ENCODE measurements at places on chromosomes 12 and 14.

DNA sequence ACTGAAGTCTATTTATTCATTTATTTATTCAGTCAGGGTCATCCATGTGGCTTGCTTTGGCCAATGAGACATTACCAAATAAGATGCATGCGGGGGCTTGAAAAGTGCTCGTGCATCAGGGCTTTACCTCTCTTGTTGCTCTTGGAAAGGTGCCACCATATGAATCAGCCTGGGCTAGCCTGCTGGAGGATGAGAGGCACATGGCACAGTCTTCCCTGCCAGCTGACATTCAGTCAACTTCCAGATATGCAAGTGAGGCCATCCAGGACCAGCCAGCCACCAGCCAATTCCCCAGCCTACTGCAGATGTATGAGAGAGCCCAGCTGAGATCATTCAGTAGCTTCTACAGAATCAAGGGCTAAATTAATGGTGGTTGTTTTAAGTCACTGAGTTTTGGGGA is 105.2 kb upstream of the RPH3A start:
- peak; percentile 42 for DNase-seq

DNA sequence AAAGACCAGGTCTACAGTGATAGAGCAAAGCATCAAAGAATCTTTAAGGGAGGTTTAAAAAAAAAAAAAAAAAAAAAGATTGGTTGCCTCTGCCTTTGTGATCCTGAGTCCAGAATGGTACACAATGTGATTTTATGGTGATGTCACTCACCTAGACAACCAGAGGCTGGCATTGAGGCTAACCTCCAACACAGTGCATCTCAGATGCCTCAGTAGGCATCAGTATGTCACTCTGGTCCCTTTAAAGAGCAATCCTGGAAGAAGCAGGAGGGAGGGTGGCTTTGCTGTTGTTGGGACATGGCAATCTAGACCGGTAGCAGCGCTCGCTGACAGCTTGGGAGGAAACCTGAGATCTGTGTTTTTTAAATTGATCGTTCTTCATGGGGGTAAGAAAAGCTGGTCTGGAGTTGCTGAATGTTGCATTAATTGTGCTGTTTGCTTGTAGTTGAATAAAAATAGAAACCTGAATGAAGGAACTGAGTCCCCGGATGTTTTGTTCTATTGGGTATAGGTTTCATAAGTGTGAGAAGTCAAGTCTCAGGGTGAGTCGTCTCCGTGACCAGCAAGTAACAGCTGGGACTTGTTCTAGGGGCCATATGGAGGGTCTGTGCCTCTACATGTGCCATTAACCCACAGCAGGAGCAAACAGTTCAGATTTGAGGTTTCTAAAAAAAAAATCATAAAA is 9.3 kb downstream of the PEBP1 start:
- DNase-seq: no peak

GRCh38 chr14:100328495-100329163 is 5.5 kb downstream of the SLC25A47 start:
- no peak for DNase-seq

GRCh38 chr12:24222968-24223367 is 273.5 kb upstream of the SOX5 start:
- no peak for DNase-seq

GRCh38 chr12:50985322-50985721 is 33.0 kb downstream of the HIGD1C start:
- DNase-seq: peak; percentile 45

GRCh38 chr12:85468356-85469157 is 188.5 kb downstream of the ALX1 start:
- DNase-seq: peak; percentile 64

DNA sequence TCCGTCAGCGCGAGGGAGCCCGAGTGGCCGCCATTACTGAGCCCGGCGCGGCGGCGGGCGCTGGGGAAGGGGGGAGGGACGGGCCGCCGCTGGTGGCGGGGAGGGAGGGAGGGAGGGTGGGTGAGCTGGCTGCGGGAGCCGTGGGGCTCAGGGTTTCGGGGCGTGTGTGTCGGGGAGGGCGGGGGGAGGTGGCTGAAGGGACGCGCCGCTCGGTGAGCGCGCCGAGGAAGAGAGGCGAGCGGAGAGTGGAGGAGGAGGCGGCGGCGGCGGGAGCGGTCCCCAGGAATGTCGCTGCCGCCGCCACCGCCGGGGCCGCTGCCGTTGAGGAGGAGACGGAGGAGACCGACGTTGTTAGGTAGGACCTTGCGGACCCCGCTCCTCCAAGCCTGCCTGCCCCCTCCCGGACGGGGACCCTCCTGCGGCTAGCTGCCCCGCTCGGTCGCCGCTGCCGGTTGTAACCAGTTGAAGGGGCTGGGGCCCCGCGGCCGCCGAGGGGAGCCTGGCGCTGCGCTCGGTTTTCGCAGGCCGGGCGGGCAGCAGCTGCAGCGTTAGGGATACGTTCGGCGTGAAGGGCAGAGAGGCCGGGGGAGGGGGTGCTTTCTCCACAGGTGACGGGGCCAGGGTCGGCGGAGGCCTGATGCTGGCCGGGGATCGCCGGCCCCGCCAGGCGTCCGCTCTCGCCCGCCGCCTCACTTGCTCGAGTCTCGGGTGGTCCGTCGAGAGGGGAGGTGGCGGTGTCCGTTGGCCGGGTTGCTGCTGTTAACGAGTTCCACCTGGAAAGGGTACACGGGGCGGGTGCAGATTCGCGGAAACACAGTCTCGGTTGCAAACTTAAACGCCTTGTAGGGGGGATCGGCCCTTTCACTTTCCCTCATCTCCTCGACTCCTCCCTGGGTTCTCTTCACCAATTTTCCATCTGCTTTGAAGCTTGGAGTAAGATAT is at the start of gene ARHGAP5:
ARHGAP5 (plus strand) TSS at position 224 of the 942 bp plus-strand sequence. CDS start 13,366 bp downstream, outside the sequence.
- DNase-seq: peak; percentile 8

GRCh38 chr14:43361751-43362150 is 1145.3 kb downstream of the FSCB start:
- DNase-seq: no peak

DNA sequence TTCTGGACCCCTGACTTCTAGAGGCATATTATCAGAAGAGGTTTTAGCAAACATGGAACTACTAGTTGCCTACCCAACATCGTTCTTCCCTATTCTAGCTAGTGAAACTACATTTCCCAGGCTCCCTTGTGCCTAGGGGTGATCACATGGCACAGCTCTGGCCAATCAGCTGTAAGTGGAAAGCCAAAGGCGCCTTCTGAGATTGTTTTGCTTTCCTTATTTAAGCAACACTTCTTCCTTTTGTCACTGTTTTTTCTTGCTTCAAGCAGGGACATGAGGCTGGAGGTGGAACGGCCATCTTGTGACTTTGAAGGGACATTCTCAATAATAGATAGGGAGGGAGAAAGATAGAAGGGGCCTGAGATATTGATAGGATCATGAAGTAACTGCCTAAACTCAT is 136.7 kb downstream of the ZNF664 start:
- peak; percentile 58 for DNase-seq

DNA sequence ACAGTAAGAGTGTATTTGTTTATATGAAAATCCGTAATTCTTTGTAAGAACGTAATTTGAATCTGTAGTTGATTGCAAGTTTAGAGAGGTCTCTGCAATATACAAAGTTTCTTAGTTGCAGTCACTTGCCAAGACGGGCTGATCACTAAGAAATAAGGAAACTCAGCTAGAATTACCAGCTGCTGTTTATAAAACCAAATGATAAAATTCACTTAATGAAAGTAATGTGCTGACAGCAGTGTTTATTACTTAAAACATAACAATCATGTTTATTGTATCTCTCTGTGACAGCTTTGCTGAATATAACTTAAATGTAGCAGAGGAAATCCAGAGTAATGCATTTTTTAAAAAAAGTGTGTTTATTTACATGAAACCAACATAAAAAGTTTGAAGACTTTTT is 31.2 kb downstream of the SRGAP1 start:
- no peak for DNase-seq

GRCh38 chr14:36690311-36691040 is 28.8 kb downstream of the PAX9 start:
- peak; percentile 20 for DNase-seq

- DNase-seq: no peak
Measured at GRCh38 chr14:85853996-85854526, 324.1 kb downstream of the FLRT2 start.

DNA sequence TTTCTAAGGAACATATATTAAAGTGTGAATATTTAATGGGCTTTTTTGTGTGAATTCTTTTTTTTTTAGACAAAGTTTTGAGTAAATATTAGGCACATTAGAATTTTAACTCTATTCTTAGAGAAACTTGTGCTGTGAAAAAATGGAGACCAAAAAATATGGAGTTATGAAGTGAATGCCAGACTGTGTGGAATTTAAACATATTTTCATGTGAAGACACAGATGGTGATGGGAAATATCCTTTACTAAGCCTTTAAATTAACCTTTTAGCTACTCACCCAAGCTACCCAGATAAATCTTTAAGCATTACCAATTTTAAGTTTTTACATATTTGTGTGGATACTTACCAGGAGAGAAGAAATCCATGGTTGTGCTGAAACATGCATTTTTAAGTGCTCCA is 148.8 kb upstream of the OTX2 start:
- DNase-seq: no peak

- DNase-seq: peak; percentile 13
Measured at GRCh38 chr12:115871714-115872113, 405.8 kb downstream of the MED13L start.

DNA sequence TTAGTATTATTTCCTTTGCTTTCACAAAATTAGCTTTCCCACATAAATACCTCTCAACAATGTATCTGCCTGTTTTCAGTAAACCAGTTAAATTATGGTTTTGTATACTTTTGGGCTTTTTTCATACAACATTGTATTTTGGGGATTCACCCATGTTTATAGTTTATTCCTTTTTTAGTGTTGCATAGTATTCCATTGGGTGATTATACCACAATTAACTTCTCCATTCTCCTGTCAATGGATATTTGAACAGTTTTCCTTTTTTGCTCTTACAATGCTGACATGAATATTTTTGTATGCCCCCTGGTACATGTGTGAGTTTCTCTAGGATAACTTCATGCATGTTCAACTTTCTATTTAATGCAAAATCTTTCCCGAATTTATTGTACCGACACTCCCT is 12.6 kb upstream of the NDUFA12 start:
- DNase-seq: no peak

DNA sequence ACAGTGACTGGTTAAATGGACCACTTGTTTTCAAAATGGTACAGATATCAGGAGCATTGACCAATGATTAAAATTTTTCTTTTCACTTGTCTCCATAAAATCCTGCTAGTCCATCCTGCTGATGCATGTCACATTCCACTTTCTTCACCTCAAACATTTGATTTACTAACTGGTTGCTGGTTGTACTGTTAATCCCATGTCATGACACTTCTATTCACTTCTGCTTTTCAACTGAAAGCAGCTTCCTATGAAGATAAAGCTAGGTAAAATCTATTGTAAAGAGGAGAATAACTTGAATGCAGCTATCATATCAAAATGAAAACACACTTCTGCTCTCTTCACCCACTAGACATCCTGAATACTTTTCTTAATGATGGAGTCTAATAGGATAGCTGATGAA is 149.6 kb upstream of the OTX2 start:
- DNase-seq: no peak

- no peak for DNase-seq
Measured at GRCh38 chr12:62724285-62724684, 210.7 kb downstream of the PPM1H start.

DNA sequence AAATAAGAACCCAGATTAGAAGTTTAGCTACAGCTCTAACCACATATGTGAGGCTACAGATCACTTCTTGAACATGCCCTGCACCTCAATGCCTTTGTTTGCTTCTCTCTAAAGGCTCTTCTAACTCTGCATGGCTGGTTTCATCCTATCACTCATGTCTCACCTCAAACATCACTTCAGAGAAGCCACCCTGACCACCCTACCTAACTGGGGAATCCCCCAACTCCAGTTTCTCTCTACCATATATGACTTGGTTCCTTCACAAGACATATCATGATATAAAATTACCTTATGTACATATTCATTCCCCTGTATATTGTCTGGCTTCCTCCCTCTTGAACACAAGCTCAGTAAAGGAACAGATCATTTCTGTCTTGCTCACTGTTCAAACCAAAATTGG is 250.2 kb upstream of the GRIP1 start:
- no peak for DNase-seq

DNA sequence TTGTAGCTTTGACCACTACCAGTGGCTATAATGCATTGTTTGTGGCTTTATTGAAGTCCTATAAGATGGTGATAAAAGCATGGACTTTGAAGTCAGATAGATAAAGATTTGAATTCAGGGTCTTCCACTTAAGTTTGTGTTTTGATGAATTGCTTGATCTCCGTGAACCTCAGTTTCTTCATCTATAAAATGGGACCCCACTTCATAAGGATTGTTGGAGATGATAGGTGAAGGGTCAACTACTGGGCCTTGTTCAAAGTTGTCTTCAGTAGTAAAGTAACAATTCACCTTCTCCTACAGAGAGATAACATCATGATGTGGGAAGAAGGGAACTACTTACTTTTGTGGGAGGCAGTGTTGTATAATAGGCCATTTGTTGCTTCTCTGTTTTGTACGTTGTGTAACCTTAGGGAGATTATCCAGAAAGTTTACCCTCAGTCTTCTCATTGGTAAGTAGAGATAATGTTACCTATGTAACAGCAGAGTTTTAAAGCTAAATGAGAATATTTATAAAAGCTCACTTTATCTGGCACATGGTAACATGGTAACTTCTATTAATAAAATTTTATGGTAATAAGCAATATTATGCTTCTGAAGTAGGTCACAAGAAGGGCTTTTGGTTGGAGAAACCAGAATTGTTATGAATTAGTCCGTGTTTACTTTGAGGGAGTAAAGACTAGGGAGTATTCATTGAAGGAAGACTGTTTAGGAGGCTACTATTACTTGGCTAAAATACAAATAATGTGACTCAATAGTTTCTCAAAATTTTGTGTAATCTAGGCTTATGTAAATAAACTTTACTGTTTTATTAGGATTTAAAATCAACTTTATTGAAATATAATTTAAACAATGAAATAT is 15.1 kb downstream of the ADIPOR2 start:
- DNase-seq: no peak

GRCh38 chr14:98189062-98189461 is 1082.9 kb downstream of the BCL11B start:
- no peak for DNase-seq

DNA sequence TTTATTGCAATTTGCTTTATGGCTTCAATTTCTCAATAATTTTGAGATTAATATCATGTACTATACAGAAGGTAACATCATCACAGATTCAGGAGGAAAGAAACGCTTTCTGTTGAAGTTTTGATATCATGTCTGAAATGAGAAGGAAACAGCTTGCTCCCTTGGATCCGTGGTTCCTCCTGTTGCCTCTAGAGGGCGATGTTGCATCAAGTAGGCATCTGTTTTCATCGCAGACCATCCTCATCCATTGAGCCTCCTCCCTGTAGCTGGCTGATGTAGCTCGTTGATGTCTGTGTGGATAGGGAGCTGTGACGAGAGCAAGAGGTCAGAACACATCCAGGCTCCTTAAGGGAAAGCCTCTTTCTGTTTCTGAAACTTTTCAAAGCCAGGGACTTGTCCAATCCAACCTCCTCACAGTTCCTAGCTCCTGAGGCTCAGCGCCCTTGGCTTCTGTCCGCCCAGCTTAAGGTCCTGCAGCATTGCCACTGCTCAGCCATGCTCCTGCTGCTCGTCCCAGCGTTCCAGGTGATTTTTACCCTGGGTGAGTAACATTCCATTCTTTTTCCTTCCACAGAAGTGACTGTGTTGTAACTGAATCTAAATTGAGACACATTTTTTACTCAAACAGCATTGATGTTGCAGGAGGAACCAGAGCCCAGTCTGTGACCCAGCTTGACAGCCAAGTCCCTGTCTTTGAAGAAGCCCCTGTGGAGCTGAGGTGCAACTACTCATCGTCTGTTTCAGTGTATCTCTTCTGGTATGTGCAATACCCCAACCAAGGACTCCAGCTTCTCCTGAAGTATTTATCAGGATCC is 304.8 kb upstream of the OR4E1 start:
- DNase-seq: peak; percentile 13

GRCh38 chr12:115698257-115698656 is 579.2 kb downstream of the MED13L start:
- no peak for DNase-seq

- DNase-seq: no peak
Measured at GRCh38 chr12:63064080-63064479, 86.9 kb downstream of the AVPR1A start.

All from A172 (cell line).